Left colon (tissue), 2 donors: ENCODE measurements at places on chromosomes 11 and 22. TPM values are rescaled to one million over a fixed set of nuclear protein-coding genes. Genes with fewer than 3 reads are reported as not detected.

DNA sequence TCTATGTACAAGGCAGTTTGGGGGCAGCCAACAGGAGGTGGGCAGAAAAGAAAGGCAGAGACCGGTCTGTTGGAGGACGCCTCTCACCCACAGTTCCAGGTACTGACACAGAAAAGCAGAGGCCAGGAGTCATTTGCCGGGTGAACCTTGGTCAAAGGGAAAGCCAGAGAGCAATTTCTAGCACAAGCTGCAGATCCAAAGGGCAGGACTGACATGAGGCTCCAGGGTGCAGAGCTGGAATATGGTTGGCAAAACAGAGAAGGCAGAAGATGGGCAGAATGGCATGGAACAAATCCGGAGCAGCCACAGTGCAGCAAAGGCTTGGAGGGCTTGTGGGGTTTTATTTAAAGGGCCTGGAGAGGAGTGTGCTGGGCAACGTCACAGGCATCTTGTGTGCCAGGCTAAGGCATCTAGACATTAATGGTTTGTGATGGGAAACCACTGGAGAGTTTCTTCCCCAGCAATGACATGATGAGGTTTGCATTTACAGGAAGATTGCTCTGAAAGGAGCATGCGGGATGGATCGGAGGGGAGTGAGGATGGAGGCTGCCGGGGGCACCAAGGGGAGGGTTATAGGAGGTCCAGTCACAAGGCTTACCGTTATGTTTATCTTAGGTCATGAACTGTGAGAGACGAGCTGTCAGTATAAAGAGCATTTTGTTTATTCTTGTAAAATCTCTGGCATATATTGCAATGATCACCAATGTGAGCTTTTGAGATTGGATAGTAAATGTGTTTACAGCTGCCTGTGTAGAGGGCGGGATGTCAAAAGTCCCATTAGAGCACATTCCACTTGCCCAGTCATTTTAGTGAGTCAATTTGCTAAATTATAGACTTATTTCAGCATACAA, 5.7 kb upstream of the MMP20 start:
- no peak for DNase-seq

DNA sequence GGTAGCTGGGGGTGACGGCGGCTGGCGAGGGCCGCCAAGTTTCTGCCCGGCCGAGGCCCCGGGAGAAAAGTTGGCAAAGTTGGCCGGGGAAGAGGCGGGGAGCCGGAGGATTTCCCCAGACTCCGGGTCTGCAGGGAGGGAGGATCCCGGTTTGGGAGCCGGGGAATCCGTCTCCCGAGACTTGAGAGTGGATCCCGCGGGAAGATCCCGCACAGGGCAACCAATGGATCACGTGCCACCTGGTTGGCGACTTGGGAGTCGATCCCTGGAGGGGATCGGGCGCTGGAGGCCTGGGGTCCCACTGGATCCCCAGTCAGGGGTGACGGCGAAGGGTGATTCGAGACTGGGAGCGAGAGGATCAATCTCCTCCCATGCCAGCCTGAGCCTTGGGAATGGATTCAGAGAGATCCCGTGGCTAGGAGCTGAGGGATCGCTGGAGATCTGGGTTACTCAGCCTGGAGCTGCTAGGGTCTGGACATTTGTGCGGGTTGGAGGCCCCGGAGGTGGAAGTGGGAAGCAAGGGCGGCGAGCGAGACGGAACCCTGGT, 394 bp downstream of the KIAA1671 start:
- DNase-seq, result peak; percentile 62

DNA sequence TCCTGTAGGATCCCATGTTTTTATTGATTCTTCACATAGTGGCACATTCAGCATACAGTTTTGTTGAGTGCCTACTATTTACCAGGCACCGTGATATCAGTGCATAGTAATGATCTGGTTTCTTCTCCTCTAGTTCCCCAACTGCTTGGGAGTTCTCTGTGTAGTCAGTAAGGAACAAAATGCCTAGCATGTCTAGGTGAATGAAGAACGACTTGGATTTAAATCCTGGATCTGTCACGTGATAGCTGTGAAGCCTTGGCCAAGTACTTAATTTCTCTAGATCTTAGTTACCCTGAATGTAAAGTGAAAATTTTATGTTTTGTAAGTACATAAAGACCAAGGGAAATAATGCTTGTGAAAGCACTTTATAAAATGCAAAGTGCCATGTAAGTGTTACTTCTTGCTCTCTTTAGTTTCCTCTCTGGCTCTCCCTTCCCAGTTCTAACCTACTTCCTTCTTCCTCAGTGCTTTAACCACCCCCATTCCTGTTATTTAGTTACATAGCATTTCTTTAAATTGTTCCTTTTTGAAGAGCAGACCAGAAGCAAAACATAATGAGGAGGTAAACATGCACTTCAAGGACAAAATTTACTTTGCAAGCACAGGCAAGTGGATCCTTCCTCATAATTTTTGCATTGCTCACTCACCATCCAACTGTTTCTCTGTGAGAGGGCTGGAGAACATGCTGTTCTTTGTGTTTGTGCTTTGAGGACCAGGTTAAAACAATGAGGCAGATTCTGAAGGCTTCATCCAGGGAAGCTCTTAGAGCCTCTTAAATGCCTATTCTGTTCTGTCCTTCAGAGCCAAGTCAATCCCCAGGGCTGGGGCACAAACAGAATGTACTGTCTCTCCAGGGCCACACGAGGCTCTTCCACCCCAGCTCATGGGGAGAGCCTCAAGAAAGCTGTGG, 353.9 kb upstream of the TENM4 start:
- DNase-seq, result no peak

DNA sequence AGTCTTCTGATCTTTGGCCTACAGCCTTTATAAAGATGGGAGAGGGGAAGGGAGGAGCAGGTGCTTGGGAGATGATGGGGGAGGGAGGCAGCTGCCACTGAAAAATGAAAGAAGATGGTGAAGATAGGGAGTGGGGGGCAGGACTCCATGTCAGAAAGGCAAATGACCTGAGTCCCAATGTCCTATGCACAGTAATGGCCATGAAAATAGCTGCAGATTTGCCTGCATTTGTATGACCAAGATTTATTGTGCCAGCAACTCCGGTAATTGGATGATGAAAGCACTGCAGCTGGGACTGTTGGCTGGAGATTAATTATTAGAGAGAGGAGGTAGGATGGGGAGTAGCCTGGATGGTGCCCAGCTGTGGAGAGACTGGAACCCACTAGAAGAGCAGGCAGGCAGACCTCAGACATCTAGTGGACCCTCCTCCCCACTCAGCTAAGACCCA, 36.1 kb downstream of the NEU3 start:
- DNase-seq, result no peak

GRCh38 chr11:26143566-26144290, 188.2 kb upstream of the ANO3 start:
- no peak for DNase-seq

DNA sequence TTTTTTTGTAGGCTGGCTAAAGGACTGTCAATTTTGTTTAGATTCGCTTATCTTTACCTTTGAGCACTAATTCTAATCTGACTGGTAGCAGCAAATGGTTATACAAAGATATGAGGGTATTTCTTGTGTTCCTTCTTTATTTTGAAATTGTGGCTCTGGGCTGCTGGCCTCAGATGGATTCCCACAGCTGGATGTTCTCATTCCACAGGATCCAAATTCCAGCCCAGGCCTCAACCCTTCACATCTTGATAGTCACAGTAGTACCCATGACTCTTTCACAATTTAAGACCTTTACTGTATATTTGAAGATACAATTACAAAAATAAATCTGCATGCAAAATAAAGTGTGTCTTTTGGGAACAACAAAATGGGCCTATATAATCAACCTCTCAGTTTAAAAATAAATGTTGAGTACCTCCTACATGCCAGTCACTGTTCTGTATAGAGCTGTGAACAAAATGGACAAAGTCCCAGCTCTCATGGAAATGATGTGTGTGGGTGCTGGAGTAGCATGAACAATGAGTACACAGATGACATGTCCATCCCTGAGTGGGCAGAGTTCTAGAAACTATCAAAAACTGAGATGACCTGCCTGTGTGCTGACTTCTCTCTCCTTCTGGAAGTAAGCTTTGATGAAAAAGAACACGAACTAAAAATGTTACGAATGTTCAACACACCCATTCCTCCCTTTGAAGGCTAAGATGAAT, 51.7 kb upstream of the FBXO3 start:
- no peak for DNase-seq

- no peak for DNase-seq
These were observed 1340.9 kb downstream of the TBC1D22A start for GRCh38 chr22:48103126-48103875.

- DNase-seq, result no peak
These were observed 43.6 kb downstream of the MEI1 start for GRCh38 chr22:41742918-41743317.

DNA sequence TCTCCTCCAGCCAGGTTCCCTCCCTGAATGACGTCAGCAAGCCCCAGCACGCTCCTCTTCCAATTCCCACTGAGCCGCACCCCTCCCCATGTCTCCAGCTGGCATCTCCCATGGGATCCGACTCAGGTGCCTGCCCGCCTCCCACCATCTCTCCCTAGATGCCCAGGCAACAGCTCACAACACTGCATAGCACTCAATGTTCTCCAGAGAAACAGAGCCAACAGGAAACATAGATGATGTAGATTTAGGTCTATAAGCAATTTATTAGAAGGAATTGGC, 532.3 kb downstream of the BRD1 start:
- DNase-seq, result peak; percentile 16

GRCh38 chr22:30290342-30291057, 1.2 kb upstream of the CASTOR1 start:
- DNase-seq, result no peak

- no peak for DNase-seq
These were observed 253.3 kb downstream of the BRD1 start for GRCh38 chr22:49574205-49574880.

DNA sequence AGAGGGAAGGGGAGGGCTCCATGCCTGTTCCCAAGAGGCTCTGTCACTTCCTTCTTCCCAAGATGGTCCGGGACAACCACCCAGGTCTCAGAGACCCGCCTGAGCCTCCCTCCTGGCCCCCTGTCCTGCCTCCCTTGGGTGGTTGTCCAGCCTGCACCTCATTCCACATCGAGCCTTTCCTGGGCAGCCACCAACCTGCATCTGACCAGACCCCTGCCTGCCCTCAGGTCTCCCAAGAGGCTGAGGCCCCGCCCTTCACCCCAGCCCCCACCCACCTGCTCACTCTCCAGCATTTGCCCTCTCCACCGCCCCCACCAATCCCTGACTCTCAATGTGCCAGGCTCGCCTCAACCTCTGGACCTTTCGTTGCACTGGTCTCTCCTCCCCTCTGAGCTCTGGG, 97.5 kb upstream of the LMO1 start:
- no peak for DNase-seq

DNA sequence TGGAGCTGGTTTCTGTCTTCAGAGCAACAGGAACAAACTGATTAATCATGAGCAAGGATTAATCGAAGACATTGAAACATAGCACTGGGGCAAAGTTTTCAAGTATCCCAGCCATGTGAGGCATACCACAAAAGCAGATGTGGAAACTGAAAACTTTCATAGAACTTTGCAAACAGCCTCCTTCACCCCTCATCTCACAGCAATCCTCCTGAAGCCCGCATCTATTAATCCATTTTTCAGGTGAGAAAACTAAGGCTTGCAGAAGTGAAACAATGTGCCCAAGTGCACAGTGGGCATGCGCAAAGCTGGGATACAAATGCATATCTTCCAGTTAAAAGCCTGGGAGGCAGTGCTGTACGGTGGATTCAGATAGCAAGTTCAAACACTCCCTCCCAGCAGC, 58.6 kb upstream of the HMGXB4 start:
- DNase-seq, result no peak

GRCh38 chr22:24103301-24103700, 78.0 kb upstream of the SUSD2 start:
- DNase-seq, result no peak

DNA sequence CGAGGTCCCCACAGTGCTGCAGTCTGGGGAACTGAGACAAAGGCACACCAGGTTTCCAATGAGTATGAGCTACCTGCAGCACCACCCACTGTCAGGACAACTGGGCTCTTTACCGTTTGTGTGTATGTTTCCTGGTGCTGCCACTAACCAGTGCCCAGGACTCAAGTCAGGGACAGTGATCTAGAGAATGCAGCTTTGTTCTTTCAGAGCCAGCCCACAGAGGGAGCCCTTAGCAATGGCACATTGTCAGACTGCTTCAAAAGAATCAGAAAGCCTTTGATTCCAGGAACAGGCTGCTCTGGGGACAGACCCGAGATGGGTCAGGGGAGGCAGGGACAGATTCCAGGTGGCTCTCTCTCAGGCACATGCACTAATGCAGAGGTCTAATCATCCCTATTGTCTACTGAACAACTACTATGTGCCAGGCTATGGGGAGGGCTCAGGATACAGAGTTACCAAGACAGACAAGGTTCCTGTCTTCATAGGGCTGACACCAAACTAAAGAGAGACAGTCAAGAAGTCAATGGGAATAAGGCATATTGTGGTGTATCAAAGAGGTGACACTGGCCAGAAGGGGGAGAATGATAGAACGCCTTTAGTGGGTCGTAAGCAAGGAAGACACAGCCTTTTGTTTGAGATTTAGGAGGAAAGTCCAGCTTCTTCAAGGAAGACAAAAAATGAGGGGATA, 103.7 kb downstream of the VPREB1 start:
- no peak for DNase-seq

DNA sequence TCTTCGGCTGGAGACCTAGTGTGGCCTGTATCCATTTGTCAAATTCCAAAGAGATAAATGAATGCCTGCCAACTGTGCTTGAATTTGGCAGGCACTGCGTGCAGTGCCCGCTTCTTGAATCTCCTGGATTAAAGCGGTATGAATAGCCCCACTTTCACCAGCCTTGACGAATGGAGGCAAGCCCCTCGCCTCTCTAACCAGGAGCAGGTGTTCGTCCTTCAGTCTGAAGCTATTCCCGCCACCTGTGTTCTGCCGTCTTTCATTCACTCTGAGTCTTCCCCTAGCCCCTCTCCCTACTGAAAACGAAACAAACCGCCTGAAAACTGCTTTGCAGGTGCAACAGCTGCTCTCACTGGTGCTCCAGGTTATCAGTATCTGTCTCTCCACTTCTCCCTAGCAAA, 11.2 kb downstream of the NLRP14 start:
- DNase-seq, result no peak

DNA sequence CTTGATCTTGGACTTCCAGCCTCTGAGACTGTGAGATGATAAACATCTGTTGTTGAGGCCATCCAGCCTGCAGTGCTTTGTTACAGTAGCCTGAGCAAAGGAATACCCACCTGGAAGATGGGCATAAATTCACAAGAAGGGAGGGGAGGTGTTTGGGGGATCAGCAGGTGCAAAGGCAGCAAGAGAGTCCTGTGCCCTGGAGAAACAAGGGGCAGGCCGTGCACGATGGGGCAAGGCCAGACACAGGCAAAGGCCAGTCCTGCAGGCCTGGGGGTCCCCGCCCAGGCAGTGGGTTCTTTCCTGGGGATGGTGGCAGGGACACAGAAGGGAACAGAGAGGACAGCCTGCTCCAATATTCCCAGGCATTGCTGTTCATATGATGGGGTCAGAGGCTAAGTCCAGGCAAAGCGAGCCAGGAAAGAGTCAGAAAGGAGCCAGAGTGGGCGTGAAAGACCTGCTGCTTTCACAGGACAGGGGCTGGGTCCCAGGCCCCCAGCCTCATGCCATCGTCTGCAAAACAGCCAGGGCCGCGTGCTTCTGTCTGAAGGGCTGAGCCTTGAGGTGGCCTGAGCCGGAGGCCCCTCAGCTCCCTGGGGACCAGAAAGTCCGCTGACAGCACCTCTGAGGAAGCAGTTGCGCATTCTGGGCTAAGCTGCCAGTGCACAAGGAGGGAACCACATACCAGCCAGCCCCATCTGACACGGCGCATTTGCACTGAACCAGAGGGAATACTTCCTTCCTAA, 48.8 kb downstream of the MYEOV start:
- DNase-seq, result no peak

KRTAP5-7 gene
- total RNA-seq, result 0.73 TPM

GNAZ gene
- 1.0 TPM for total RNA-seq

UNC93B1 gene
- total RNA-seq, result 52.8 TPM

DCDC1 gene
- not detected for total RNA-seq

KCNJ4 gene
- total RNA-seq, result not detected

AGBL2 gene
- total RNA-seq, result 2.3 TPM

GRK2 gene
- 95.8 TPM for total RNA-seq
